Left cardiac atrium (tissue), 4 donors: ENCODE measurements at places on chromosomes 2 and 18. TPM values are rescaled to one million over a fixed set of nuclear protein-coding genes. Genes with fewer than 3 reads are reported as not detected.

The CAVIN2 gene
- 145 TPM for total RNA-seq

- peak; percentile 78 for DNase-seq
These were observed 46.9 kb upstream of the USP14 start for GRCh38 chr18:111306-112014.

The VWC2L gene
- not detected for total RNA-seq

GRCh38 chr2:229032608-229033234 lies 238.4 kb downstream of the PID1 start:
- DNase-seq, result no peak

DNA sequence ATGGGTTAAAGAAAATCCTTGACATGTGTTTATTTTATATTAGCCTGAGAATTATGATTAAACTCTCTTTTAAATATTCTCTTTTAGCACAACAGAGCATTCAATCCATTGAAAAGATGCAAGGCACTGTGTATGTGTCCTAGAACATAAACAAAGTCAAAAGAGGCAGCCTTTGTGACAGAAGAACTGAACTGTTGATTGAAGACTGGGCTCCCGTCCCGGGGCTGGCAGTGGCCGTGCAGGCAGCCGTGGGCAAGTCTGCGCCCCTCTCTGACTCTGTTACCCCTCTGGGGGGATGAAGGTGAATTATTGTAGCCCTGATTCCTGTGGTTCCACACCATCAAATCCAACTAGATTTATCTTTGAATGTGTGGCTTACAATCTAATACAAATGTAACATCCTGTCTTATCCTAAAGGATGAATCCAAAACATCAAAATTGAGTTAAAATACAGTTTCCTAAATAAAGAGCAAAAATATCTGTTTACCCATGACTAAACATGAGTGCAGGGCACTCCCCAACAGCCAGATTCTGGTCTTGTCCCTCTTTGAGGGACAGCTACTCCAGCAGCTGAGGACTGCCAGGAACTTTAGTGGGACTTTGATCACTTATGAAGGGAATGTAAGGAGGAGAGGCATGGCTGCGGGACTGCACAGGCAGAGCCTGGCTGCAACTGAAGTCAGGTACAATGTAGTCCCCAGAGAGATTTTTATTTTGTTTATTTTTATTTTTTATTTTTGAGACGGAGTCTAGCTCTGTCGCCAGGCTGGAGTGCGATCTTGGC lies 37.3 kb upstream of the SH3BP4 start:
- no peak for DNase-seq

The PDE11A gene
- total RNA-seq, result 0.24 TPM
